ENCODE measurements at places on chromosomes 2 and 18.

DNA sequence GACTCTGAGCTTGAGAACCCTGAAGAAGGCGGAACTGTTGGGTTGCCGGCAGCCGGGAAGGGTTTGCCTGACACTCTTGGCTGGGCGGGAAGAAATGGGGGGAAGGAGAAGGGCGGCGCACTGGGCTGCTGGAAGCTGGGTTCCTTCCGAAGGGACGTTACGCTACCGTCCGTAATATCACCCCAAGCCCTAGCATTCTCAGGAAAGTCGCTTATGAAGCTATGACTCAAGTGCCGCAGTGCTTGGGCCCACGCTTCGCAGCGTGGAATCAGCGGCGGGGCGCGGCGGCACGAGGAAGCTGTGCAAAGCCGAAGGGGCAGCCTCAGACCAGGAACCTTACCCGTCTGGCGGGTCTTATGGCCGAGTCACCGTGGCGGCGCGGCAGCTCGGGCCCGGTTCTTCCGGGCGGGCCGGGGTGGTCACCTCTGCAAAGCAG, 50.2 kb upstream of the SIGLEC15 start:
- no peak for DNase-seq

DNA sequence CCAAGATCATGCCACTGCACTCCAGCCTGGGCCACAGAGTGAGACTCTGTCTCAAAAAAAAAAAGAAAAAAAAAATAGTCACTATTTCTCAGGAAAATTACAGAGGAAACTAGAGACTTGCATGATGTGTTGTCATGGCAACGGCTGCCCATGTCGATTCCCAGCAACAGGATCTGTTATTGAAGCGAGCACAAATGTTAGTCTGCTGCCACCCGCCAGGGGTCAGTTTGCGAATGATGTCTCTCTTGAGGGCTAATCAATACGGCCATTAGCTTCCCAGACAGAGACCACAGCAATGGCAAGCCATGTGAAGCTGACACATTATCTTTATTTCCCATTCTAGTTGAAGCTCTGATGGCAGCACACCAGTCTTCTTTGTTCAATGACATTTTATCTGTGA, 32.4 kb upstream of the ACYP2 start:
- no peak for DNase-seq

- DNase-seq: peak; percentile 67
Observed at GRCh38 chr2:199019898-199020507, 437.7 kb downstream of the SATB2 start.

- DNase-seq: no peak
Observed at GRCh38 chr18:23398401-23398800, 54.7 kb upstream of the RIOK3 start.

DNA sequence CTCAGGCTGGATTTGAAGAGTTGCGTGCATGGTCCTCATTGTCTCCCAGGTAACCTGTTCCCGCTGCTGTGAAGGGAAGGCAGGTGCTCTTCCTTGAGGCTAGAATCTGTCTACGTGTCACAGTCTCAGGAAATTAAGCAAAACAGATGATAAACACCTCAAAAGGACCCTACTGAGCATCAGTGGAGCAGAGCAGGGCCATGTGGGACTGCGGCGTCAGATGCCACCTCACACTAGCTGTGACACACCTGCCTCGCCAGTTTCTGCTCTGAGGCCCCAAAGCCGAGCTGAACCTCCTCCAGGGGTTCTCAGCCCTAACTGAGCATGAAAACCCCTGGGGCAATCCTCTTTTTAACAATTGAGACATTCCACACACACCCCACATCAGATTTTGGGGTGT, 2.0 kb downstream of the C2orf92 start:
- no peak for DNase-seq

DNA sequence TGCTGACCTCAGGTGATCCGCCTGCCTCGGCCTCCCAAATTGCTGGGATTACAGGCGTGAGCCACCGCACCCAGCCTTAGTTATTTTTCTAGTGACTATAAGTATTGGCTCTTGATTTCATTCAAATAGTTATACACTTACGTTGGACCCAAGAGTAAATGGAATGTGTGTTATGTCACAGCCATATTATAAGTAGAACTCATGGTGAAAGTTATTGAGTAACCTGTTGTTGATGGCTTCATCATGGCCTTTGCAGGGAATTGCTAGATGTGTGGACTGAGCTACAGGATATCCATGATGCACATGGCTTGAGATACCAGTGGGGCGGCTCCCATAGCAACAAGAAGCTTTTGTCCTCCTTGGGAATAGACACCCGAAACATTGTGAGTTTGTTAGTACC, 44.7 kb downstream of the AFTPH start:
- DNase-seq: no peak

GRCh38 chr2:180130403-180130802, 123.3 kb upstream of the CWC22 start:
- DNase-seq: no peak

GRCh38 chr2:210399440-210400041, 77.0 kb downstream of the LANCL1 start:
- DNase-seq: peak; percentile 33

- no peak for DNase-seq
Observed at GRCh38 chr2:85649201-85650190, 18.5 kb downstream of the SFTPB start.

DNA sequence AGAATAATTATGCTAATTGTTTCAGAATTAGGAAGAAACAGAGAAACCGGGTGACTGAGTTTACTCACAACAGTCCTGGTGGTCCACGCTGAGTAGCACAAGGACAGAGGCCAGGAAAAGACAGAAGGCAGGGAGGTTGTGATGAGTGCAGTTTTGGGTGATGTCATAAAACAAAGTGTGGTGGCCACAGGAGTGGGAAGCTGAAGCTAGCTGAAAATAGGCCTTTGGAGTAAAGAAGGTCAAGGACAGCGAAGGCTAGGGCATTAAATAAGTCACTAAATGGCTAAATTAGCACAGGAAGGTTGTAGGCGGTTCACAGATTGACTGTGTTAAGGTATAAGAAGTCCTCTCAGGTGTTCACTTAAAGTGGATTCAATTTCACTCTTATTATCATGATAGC, 120.9 kb upstream of the TTN start:
- DNase-seq: no peak

GRCh38 chr2:121171625-121172119, 113.3 kb downstream of the TFCP2L1 start:
- DNase-seq: no peak

DNA sequence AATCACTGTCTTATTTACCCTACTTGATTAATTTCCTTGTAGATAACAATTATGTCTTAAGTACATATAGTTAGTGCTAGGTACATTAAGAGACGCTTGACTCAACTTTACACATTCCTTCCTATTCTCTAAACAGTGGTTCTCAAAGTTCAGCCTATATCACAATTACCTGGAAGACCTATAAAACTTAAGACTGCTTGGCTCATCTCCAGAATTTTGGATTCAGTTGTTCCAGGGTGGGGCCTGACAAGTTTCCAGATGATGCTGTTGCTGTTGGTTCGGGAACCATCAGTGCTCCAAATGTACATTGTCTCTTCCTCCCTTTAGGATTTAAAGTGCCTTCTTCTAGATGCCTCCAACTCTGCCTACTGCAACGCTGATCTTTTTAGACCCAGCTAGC, 4.0 kb downstream of the PPP3R1 start:
- DNase-seq: no peak

DNA sequence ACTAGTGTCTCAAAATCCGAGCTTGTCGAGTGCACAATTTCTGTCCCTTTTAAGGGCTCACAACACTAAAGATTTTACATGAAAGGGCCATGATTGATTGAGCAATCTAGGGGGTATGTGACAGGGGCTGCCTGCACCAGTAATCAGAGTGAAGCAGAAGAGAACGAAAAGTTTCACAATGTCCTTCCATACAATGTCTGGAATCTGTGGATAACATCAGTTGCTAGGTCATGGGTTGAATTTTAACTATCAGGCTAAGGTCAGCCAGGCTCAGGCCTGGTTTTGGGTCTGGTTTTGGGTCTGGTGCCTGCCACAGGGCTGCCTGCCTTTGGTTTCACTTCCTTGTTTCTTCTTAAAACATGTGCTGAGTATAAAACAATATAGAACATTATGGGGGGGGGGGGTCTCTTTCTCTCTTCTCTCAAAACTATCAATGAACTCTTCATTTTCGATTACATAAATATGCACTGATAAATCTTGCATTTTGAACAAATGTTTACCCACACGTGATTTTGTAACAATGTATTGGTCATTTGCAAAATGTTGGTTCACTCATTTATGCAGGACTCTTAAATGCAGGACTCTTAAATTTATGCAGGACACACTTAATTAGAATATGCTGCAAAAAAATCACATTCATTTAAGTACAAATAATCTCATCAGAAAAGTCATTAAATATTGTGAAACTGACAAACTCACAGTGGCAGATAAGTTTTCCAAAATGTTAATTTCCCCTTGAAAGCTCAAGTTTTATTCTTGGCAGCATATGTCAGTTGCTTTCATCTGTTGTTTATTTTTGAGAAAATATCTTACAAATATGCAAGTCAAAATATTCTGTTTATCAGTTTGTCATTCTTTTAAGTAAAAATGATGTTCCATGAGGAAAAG, 290.5 kb upstream of the KYNU start:
- DNase-seq: no peak

DNA sequence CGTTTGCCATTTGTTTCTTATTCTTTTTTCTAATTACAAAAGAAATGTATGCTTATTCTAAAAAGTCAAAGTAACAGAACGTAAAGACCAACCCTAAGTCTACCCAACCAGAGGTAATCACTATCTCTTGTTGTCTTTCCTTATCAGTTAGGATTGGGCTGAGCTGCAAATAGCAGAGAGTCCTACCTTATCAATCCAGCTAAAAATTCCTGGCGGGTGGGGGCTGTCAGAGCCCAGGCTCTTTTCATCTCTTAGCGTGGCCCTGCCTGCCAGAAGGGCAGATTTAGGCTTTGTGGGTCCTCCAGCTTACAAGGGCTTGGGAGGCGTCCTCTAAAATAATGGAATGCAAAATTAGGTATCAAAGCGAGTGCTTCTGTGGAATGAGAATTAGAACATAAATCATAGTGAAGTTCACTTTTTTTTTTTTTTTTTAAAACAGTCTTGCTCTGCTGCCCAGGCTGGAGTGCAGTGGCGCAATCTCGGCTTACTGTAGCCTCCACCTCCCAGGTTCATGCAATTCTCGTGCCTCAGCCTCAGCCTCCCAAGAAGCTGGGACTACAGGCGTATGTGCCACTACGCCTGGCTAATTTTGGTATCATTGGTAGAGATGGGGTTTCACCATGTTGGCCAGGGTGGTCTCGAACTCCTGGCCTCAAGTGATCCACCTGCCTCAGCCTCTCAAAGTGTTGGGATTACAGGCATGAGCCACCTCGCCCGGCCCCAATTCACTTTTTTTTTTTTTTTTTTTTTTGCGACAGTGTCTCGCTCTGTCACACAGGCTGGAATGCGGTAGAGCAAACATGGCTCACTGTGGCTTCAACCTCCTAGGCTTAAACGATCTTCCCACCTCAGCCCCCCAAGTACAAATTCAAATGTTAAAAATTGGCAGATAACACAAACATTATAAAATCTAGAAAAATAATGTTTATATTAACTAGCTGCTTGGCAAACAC, 57.4 kb upstream of the B3GNT7 start:
- DNase-seq: no peak

DNA sequence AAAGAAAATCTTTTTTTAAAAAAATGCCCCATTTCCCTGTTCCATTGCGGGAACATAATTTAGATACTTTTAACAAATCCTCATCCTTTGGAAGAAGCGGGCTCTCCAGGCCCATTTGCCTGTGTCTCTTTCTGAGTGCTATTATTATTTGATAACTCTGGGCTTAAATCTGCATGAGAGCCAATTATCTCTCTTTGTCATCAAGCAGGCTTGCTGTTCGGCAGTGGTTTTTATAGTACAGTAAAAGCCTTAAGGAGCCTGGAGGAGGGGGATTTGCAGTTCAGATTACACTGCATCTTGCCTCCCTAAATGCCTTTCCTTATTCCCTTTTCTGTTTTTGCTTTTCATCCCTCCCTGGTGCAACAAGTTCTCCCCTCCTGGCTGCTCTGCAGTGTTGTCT, 50.6 kb downstream of the CELF4 start:
- no peak for DNase-seq

Measured in ACHN (cell line).